ENCODE measurements at places on chromosomes 11 and 22. TPM values are rescaled to one million over a fixed set of nuclear protein-coding genes. Genes with fewer than 3 reads are reported as not detected.

Gene OR5P2
- polyA plus RNA-seq = not detected

Gene HOATZ
- polyA plus RNA-seq = not detected

Gene RCE1
- 8.7 TPM for polyA plus RNA-seq

Gene OR51B2
- not detected for polyA plus RNA-seq

Gene POU2AF3
- 0.65 TPM for polyA plus RNA-seq

Gene SLC22A12
- polyA plus RNA-seq = not detected

Gene SSTR3
- not detected for polyA plus RNA-seq

Gene CEND1
- 14.7 TPM for polyA plus RNA-seq

Gene RIMBP3B
- polyA plus RNA-seq = 0.15 TPM

Gene CDHR5
- polyA plus RNA-seq = not detected

Gene GUCD1
- 8.9 TPM for polyA plus RNA-seq

Gene IL18BP
- 1.7 TPM for polyA plus RNA-seq

Gene OR5A1
- polyA plus RNA-seq = not detected

Gene MICALL1
- not detected for polyA plus RNA-seq

Gene IGSF9B
- polyA plus RNA-seq = 0.11 TPM

Gene CDC42BPG
- not detected for polyA plus RNA-seq

Gene MS4A2
- not detected for polyA plus RNA-seq

Gene RAB36
- 1.9 TPM for polyA plus RNA-seq

Gene NRIP3
- 14.6 TPM for polyA plus RNA-seq

Gene POLD3
- polyA plus RNA-seq = 14.5 TPM

Gene CEP126
- 71.5 TPM for polyA plus RNA-seq

Gene LYVE1
- not detected for polyA plus RNA-seq

Gene ESAM
- polyA plus RNA-seq = not detected

Gene MYBPC3
- 0.08 TPM for polyA plus RNA-seq

Gene CSRP3
- polyA plus RNA-seq = not detected

Gene NOL12
- polyA plus RNA-seq = 2.8 TPM

Gene CLCF1
- polyA plus RNA-seq = not detected

Gene PKP3
- polyA plus RNA-seq = not detected

Gene TRIM29
- not detected for polyA plus RNA-seq

Gene KDM4D
- 1.1 TPM for polyA plus RNA-seq

Gene MUC5AC
- not detected for polyA plus RNA-seq

Gene CUL5
- polyA plus RNA-seq = 32.2 TPM

Gene NLRP14
- polyA plus RNA-seq = 0.07 TPM

Gene LRRC4C
- polyA plus RNA-seq = 23.1 TPM

Gene PIH1D2
- polyA plus RNA-seq = 7.2 TPM
